ENCODE measurements at places on chromosomes 4 and X. TPM values are rescaled to one million over a fixed set of nuclear protein-coding genes. Genes with fewer than 3 reads are reported as not detected.

DNA sequence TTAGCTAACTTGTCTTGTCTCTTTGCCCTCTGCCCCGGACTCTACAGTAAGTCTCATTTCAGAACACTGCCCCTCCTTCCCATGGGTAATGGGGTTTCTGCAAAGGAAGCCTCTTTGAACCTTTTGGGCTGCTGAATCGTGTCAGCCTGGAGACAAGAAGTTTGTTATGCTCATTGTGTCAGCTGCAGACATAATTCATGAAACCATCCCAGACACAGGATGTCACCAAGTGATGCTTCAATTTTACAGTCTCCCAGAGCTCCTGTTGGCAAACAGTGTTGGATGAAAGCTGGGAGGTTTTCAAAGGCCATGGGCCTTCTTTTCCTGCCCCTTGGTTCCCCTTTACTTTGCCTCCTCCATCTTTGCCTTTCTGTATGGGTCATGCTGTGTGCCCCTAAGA lies 223.1 kb upstream of the TAPT1 start:
- DNase-seq, result no peak

DNA sequence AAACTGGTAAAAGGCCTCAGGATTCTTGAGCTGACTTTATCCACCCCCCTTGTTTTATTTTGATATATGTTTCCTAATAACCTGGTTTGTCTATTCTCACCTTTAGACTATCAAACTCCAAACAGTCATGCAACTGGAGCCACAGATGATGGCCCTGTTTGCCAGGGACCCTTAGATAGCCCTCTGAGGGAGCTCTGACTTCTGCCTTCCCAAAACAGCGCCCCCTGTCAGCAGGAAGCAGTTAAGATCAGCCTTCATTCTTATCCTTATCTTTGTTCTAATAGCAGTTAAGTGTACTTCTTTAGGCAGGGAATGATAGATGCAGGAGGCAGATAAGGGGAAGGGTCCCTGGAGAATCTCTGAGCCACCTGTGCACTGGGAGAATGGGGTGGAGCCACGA lies 27.5 kb upstream of the CXCL13 start:
- no peak for DNase-seq

DNA sequence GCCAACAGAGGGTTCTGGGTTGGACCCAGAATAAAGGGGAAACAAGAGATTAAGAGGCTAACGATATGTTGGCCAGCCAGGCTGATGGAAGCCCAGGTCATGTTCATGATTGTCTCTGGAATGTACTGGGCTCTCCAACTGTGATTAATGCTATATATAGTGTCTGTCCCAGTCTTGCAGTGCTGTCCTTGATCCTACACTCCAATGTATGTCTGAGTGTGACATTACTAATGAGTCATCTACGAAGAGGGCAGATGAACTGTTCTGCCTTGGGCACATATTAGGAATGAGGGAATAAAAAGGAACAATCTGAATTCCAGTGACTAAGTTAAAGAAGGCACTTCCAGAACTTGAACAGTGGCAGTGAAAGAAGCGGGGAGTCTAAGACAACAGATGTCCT lies 142.1 kb downstream of the PDGFRA start:
- DNase-seq, result no peak

DNA sequence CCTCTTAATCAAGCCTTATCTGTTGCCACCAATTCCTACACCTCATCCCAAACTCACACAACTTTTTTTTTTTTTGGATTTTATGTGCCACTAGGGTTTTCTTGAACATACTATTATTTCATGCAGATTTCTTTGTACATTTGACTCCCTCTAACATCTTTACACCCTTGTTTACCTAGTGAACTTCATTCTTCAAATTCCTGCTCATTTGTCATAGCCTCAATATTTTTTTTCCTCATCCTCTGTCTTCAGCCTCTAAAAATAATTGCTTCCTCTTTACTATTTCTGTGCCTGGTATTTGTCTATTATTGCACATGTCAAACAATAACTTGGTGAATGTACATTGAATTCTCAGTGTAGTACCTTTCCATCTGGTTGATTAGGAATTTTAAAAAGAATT lies 22.0 kb downstream of the NBDY start:
- DNase-seq, result no peak

- DNase-seq, result no peak
Measured at GRCh38 chr4:5050520-5051277, 581 bp upstream of the STK32B start.

DNA sequence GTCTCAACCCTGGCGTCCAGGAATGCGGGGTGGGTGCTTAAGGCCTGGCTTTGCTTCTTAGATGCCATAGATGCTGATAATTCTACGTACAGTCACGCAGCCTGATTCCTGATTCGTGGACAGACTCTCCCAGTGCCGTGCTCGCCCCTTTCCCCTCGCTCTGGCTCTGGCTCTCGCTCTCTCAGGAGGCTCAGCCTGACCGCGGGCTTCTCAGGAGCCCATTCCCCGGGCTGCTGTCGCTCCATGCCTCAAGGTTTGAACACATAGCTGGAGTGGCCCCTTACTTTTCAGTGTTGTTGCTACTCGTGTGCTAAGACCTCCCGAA lies 59.2 kb upstream of the ZC4H2 start:
- no peak for DNase-seq

- DNase-seq, result no peak
Measured at GRCh38 chr4:142719854-142720541, 126.1 kb downstream of the INPP4B start.

- DNase-seq, result no peak
Measured at GRCh38 chr4:65450899-65451298, 219.4 kb downstream of the EPHA5 start.

GRCh38 chr4:58983887-58984286 lies 1873.7 kb upstream of the IGFBP7 start:
- no peak for DNase-seq

EXOC1 gene
- 17.3 TPM for total RNA-seq

KCTD8 gene
- total RNA-seq, result not detected

Measured in GM12878 (cell line).